ENCODE measurements at places on chromosomes 2 and 18.

- no peak for DNase-seq
These were observed 37.9 kb upstream of the PKDCC start for GRCh38 chr2:42009657-42010580.

GRCh38 chr2:164993287-164994016 is 38.1 kb upstream of the SLC38A11 start:
- DNase-seq, result no peak

GRCh38 chr2:215680605-215681598 is 245.0 kb upstream of the FN1 start:
- DNase-seq, result peak; percentile 18

GRCh38 chr2:232541961-232542714 is 2.6 kb downstream of the CHRNG start:
- DNase-seq, result no peak

- no peak for DNase-seq
These were observed 193.4 kb downstream of the NBAS start for GRCh38 chr2:15367715-15368114.

- DNase-seq, result no peak
These were observed 219.9 kb downstream of the CDH20 start for GRCh38 chr18:61553045-61553659.

DNA sequence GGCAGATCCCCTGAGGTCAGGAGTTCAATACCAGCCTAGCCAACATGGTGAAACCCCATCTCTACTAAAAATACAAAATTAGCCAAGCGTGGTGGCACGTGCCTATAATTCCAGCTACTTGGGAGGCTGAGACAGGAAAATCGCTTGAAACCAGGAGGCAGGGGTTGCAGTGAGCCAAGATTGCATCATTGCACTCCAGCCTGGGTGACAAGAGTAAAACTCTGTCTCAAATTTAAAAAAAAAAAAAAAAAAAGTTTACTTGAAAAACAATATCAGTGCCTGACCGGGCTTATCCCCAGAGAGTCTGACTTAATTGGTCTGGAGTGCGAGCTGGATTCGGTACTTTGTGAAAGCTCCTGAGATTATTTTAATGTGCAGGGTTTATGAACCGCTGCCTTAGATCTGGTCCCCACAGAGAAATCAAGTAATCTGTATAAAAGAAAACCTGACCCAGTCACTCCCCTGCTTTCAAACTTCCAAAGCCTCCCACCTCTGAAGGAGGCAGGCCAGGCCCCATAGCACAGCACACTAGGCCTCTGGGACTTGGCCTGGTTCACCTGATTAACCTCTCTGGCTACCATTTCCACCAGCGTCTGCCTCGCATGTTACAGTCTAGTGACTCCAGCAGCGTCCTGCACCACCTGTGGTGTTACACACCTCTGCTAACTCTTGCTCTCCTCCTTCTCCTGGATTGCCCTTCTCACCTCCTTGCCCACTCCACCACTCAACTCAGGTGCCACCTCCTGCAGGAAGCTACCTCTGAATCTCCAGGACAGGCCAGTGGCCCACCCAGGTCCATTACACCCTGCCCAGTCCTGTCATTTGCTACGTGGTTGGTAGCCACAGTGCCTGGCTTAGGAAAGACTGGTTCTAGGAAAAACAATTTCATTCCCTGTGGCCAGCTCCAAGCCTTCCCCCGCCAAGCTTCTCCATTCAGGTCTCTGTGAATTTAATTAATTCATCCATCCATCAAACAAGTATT is 114.3 kb upstream of the PPP1CB start:
- no peak for DNase-seq

- DNase-seq, result no peak
These were observed 34.5 kb downstream of the FRZB start for GRCh38 chr2:182831921-182832320.

DNA sequence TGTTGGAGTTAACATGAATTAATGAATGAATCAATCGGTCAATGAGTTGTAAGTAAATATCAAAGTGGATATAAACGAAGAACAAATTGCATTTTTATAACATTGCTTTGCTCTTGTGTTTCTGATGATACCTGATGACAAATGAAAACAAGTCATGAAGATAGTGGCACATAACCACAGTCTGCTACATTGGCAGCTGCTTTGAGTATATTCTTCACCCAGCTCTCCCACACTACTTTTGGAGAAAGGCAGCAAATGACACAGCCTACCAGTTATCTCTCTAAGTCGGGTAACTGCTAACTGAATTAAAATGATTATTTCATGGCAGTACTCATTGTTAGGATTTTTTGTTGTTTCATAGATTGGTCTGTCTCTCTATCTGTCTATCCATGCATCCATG is 76.8 kb downstream of the COL5A2 start:
- no peak for DNase-seq

- no peak for DNase-seq
These were observed 71.5 kb downstream of the OSBPL6 start for GRCh38 chr2:178265851-178266250.

GRCh38 chr2:70943205-70943871 is 7.6 kb downstream of the ATP6V1B1 start:
- no peak for DNase-seq

DNA sequence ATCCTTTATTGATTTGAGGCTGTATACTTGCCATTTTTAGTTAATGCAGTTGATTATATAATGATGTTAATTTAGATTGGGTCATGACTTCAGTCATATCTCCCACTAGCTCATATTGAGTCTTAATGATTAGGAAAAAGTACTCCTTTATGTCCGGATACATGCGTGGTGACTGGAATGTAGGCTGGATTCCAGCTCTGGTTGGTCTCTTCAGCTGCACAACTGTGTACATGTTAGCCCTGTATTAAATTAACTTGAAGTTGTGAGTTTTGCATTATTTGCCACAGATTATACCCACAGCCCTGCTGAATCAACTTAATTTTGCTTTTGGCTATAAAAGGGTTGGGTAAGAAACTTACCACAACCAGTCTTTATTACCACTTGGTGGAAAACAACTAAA is 22.5 kb downstream of the MOB4 start:
- DNase-seq, result no peak

DNA sequence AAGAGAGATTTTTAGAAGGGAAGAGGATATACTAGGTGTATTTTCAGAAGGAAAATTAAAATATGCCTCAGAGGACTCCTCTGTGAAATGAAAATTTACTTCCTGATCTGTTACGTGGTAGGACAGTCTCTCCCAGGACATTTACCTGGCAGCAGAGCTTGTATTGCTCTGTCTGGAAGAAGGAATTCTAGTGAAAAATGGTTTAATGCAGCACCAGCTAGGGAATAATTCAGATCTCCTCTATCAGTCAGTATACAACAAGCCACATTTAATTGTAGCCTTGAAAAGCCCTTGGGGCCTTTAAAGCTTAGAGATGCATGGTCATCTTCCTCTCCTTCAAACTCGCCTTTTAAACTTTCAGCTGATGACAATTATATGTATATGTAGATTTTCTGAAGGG is 49.6 kb downstream of the PIK3C3 start:
- no peak for DNase-seq

DNA sequence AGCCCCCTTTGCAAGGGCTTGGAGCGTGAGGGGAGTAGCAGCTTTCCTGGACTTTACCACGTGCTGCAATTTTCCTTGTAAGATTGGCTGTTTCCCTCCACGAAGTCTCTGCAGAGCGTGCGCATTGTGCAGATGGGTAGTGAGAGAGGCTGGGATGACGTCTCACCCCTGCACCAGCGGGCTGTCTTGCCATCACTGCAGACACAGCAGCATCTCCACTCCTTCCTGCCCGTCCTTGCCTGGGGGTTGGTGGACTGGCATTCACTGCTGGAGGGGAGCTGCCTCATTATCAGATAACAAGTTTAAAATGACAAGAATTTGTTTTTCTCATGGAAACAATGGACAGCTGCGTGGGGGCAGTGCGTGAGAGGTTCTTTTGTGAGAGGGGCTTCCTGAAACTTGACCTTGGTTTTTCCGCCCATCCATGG is 45.3 kb upstream of the HS6ST1 start:
- no peak for DNase-seq

GRCh38 chr2:166545473-166545872 is 51.4 kb upstream of the SCN7A start:
- DNase-seq, result no peak

DNA sequence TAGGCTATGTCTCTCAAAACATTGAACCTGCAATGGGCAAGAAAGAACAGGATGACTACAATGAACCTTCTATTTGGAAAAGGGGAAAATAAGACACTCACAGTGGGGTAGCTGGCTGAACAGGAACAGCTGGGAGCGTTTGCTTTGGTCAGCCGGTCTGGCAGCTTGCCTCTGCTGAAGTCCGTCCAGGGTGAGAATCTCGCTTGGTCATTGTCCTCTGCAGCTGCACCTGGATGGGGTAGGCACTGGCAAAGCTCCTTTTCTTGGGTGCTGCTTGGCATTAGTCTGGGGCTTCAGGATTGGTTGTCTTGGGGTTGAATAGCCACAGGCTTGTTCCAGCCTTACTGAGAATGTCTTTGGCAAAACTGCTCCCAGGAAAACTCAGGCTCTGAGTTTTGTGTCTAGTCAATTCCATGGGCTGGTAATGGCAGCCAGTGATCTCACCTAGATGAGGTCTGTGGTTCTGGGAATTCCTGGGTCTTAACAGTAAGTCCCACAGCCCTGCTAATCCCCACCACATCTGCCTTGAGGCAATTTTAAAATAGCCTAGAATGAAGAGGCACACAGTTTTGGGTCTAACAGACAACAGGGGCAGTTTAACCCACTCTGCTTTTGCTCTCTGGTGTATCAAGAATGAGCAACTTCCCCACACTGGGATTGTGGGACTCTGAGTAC is 13.4 kb downstream of the NEDD4L start:
- DNase-seq, result no peak

- no peak for DNase-seq
These were observed at the start of gene AKAIN1 for GRCh38 chr18:5197032-5197434. TSS of gene AKAIN1 (minus strand) at chr18:5197257. CDS start at chr18:5197053, 204 bp downstream.

DNA sequence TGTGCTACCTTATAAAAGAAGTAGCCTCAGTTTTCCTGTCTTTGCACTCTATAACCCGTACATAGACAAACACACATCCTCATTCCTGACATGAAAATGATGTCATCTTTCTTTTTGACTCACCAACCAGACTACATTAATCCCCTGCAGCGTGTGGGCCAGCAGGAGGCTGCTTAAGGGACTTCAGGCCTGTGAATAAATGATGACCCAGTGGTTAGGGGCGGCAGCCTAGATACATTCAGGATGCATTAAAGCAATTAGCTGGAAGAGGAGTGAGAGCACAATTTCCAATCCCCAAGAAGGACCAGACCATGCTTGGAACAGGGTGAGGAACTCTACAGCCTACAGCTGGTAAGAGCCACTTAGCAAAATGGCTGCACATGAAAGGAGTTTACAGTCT is 57.3 kb upstream of the KLF7 start:
- DNase-seq, result no peak

DNA sequence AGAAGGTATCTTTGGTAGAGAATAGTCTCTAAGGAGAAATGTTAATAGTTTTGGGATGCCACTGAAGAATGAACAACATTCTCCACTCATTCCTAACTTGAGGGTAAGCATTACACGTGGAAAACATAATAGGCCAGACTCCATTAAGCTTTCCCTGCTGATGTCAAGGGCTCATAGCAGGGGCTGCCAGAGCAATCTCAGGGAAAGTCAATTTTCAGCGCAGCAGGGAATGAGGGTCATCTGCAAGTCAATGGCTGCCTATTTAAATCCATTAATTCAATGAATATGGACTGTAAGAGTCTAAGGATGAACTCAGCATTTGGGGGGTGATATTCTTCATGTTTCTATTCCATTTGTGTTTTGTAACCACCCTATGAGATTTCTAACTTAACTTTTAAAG is 144.2 kb upstream of the ARL4C start:
- no peak for DNase-seq

DNA sequence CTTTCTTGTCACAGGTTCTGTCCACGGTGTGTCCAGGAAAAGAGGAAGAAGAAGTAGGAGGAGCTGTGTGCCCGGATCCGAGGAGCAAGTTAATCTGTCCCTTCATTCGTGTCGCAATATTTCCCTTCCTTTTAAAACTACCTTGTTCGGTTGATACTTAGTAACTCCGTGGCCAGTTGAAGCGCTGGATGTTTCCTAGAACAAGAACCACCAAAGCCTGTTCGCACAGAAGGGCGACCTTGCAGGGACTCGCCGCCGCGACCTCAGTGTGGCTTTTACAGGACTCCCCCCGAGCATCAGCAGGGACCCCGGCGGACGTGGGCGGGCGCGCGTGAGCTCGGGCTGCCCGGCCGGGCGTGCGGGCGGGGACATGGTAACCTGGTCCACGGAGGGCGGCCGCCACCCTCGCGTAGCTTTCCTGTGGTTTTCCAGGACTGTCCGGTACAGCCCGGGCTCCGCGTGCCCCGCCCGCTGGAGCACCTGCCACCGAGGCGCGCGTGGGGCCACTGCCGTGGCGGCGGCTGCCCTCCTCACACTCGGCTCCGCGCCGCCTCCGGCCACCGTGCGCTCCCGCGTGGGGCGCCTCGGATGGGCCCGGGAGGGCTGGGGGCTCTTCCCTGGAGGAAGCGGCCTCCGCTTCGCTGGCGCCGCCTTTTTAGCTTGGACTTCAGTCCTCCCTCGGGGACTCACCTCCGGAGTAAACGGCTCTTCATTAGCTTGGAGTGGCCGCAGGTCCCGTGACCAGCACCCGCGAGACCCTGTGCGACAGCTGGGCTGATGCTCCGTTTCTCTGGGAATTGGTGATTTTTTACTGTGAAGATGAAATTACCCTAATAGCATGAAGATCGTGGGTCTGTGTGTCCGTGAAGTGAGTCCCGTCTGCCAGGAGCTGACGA is 9.2 kb upstream of the D2HGDH start:
- no peak for DNase-seq

DNA sequence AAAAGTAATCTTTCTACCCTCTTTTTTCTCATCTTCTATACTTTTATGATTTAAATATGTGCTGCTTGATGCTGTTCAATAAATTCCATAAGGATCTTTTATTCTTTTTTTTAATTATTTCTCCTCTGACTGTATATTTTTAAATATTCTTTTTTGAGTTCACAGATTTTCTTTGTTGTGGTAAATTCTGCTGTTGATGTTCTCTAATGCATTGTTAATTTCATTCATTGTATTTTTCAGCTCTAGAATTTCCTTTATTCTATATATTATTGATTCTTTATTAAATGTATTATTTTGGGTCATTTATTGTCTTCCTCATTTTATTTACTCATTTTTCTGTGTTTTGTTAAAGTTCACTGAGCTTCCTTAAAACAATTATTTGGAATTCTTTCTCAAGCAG is 260.9 kb downstream of the ZNF804A start:
- DNase-seq, result no peak

GRCh38 chr18:9237981-9238380 is 96.6 kb upstream of the TWSG1 start:
- DNase-seq, result no peak

- DNase-seq, result no peak
These were observed 148.6 kb downstream of the B3GNT2 start for GRCh38 chr2:62344472-62344871.

DNA sequence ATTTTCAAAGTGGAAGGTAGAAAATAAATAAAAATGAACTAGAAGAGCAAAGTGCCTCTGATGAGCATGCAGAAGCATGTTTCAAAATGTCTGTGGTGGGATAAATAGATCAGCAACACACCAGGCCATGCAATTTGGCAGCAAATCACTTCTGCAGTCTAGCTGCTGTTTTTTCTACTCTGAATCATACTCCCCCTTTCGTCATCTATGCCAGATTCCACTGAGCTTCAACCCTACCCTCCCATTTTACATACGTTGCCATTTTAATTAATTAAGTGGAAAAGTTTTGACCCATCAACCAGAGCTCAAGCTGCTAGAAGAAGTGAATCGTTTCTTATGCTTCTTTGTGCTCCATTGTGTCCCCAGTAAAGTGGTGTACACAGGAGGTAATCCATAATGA is 79.3 kb downstream of the NRXN1 start:
- no peak for DNase-seq

Measured in NCI-H187 (cell line).